NCI-H1694 (cell line): ENCODE measurements at places on chromosomes 2 and 18.

- no peak for DNase-seq
Measured at GRCh38 chr18:7537145-7537544, 30.0 kb upstream of the PTPRM start.

DNA sequence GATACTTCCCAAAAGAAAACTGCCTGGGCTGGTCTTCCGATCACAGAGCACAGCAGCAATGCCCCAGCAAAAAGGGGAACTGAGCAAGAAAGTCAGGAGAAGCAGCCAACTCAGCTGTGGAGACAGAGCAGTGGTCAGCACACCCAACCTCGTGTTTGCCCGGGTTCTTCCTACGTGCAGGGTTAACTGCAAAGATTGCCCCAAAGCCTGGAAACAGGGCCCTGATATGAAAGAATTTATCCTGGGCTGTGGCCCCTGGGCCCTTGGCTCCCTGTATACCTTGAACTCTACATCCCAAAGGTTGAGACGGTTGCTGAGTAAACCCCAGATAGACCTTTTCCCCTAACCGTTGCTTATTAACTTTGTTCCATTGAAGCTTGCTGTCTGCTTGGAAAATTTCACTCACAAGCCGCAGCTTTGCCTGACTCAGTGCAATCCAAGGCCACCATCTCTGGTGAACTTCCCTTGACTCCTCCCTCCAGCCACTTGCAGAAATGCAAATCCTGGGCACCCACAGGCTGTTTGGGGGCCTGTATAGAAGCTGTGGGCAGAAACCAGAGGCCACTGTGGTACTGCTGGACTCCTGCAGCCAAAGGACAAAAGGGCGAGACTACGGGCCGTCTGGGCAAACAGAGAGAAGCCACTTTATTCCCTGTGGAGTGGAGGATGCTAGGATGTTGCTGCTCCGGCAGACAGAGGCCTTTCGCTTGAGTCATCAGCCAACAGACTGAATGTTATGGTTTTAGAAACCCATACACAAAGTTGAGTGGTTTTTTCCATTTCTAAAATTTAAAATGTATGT lies 18.2 kb downstream of the NRP2 start:
- no peak for DNase-seq

- peak; percentile 9 for DNase-seq
Measured at GRCh38 chr2:186780701-186781316, 68.2 kb downstream of the ZSWIM2 start.

GRCh38 chr18:5478261-5478660 lies 65.5 kb downstream of the EPB41L3 start:
- no peak for DNase-seq

- no peak for DNase-seq
Measured at GRCh38 chr18:48831113-48831759, 119.5 kb downstream of the SMAD7 start.

DNA sequence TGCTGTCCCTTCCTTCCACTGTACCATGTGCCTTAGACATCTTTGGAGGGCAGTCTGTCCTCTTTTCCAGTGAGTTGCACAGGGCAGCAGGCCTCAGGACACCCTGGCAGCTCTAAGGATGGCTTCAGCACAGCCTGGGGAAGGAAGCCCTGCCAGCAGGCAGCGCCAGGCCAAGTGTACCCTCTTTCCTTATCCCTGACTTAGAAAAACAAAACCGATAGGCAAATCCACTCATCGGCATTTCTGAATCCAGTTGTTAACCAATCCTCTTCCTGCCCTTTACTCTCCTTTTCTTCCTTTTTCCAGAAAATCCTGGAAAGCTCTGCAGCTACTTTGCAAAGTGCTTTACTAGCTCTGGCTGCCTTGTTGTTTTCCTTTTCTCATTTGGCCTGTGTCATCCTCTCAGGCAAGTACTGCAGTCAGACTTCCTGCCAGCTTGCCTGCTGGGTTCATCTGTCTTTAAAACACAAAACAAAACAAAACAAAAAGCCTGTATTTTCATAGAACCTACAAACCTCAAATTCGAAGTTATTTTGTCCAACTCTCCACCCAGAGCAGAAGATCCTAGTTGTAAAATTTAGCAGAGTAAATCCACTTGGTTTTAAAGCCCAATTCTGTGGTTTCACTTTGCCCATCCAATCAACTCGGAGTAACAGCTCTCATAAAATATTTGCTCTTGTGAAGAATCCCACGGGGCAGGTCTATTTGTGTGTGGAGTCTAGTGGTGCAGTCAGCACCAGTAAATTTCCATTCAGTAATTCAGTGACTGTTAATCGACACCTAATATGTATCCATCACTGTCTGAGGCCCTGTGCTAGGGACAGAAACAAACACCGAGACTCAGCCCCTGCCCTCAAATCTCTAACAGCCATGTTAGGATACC lies 45.2 kb downstream of the PCBP1 start:
- DNase-seq, result peak; percentile 65

DNA sequence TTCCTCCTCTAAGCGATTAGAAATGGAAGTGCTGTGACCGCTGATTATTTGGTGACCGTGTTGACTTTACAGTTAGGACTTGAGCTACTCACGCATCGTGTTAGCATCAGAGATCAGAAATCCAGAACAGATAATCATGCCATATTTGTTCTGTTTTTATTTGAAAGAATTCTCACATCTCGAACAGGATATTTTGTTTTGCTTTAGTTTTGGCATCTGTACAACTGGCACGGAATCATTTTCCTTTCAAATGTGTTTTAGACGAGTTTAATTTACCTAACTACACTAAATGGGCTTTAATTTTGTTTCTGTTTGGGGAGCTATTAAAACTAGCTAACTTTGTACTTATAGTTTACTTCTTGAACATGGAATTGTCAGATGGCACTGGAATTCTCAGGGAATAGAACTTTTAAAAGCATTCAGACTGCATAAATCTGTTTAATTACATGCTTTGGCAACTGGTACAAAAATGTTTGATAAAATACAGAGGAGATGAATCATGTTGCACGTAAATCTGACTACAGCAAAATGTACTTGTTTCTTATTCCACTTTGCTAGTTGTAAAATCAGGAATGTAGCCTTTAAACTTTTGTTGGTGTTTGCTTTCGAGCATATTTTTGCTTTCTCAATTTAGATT lies 1.4 kb downstream of the ITPRID2 start:
- no peak for DNase-seq

GRCh38 chr2:230124235-230124634 lies 55.5 kb upstream of the SLC16A14 start:
- no peak for DNase-seq

GRCh38 chr2:241315879-241316631 lies at the start of gene SEPTIN2:
SEPTIN2 (plus strand) TSS chr2:241315925; CDS start chr2:241324233, 8,308 bp downstream.
- no peak for DNase-seq

- no peak for DNase-seq
Measured at GRCh38 chr2:1971124-1971523, 226.8 kb upstream of the PXDN start.
